ENCODE measurements at places on chromosomes 13 and 19. TPM values are rescaled to one million over a fixed set of nuclear protein-coding genes. Genes with fewer than 3 reads are reported as not detected.

Gene FBXO27
- 14.0 TPM for total RNA-seq

Gene CBY2
- total RNA-seq, result not detected

Gene CADM4
- not detected for total RNA-seq

Gene PLPPR3
- 0.06 TPM for total RNA-seq

Gene C3
- 1.1 TPM for total RNA-seq

Measured in LHCN-M2 (cell line).